Left kidney (tissue), 8 donors: ENCODE measurements at places on chromosomes 3 and 15. TPM values are rescaled to one million over a fixed set of nuclear protein-coding genes. Genes with fewer than 3 reads are reported as not detected.
A peak's percentile ranks its signal among the peaks of the same experiment; 100 is the strongest.

DNA sequence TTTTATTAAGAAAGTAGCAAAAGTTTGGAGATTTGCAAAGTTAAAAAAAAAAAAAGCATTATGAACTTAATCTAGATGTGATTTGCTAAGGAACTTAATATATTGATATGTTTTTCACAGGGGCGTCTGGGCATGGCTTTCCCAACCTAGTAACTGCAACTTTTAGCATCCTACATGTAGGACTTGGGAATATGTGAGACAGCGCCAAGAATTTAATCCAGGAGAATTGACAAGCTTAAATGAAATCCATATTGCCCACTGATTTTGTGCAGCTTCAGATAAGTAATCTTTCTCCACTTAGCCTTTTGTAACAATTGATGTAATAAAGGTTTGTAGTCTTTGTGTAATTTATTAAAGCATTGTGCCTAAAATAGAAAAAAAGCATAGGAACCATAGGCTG lies 982 bp upstream of the GABPB1 start:
- peak; percentile 21 for DNase-seq

GRCh38 chr15:41603941-41604911 lies 45.2 kb downstream of the TYRO3 start:
- DNase-seq: peak; percentile 63

GRCh38 chr3:156525808-156526207 lies 29.1 kb downstream of the SSR3 start:
- no peak for DNase-seq

DCLK3 gene
- polyA plus RNA-seq: 0.86 TPM

SATB1 gene
- polyA plus RNA-seq: 44.0 TPM

LTK gene
- 1.7 TPM for polyA plus RNA-seq

GRCh38 chr3:151351219-151351618 lies 21.9 kb upstream of the P2RY13 start:
- no peak for DNase-seq

GRCh38 chr3:71672807-71673206 lies 52.4 kb downstream of the EIF4E3 start:
- DNase-seq: no peak

GRCh38 chr3:176920766-176921160 lies 276.5 kb downstream of the TBL1XR1 start:
- DNase-seq: peak; percentile 46

- DNase-seq: no peak
Measured at GRCh38 chr15:28022961-28023360, 76.2 kb downstream of the OCA2 start.

DNA sequence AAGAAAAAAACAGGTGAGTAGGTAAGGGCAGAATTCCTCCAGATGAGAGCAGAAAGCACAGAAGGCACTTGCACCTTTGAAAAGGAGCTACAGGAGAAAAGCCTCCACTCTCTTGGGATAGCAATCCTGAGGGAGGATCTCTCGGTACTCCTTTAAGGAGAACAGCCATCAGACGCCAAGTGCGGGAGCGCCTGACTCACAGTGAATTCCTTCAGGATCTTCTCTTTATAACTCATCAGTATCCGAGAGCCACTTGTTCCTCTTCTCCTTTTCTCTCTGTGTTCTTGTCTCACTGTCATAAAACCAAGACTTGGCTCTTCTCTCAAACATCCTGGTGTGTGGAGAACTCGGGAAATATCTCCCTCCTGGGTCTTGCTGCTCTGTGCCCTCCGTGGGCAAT lies 10.1 kb upstream of the GOLGA8J start:
- no peak for DNase-seq

DNA sequence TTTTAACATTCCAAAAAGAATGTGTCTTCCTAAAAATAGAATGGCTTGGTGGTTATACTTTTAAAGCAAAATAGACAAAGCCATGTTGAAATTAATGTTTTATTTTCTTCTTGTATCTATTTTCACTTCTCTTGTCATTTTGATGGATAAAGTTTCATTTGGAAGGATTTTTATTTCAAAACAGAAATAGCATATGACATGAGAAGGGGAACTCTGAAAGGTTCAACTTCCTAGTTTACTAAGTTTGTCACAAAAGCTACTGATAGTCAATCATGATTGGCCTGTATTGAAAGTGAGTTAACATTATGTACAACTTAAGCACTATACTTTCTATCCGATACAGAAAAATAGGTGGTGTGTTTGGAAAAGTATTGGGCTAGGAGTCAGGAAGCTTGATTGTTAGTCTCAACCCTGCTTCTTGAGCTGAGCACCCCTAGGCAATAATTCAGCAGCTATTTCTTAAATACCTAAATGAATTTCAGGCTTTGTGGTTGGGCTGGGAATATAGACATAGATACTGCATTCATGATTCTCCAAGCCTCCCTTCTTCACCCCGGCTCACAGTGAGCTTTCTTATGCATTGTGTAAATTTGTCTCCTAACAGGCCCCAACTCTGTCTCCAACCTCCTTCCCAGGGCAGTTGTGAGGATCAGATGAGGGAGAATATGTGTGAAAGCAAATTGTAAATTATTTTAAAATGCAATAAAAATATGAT lies 46.9 kb upstream of the CSPG4 start:
- DNase-seq: no peak

- no peak for DNase-seq
Measured at GRCh38 chr3:124762661-124763011, 32.4 kb downstream of the UMPS start.

DNA sequence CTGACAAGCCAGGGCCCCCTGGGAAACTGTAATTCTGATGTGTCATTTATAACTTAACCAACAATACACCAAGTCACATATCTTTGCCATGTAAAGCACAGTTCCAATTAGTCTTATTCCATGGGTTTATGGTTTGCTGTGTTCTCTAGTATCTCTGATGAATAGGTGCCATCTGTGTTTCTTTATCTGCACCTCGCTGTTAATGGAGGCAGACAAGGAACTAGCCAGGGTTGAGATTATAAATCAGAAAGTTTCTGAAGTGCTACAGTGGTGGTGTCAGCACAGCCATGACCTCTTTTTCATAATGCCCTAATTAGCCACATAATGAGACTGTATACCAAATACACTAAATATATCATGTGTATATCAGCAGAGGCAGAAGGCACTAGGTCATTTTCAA lies 866.4 kb downstream of the PLOD2 start:
- DNase-seq: no peak

CLDN11 gene
- 192 TPM for polyA plus RNA-seq

RTP1 gene
- polyA plus RNA-seq: not detected

DNA sequence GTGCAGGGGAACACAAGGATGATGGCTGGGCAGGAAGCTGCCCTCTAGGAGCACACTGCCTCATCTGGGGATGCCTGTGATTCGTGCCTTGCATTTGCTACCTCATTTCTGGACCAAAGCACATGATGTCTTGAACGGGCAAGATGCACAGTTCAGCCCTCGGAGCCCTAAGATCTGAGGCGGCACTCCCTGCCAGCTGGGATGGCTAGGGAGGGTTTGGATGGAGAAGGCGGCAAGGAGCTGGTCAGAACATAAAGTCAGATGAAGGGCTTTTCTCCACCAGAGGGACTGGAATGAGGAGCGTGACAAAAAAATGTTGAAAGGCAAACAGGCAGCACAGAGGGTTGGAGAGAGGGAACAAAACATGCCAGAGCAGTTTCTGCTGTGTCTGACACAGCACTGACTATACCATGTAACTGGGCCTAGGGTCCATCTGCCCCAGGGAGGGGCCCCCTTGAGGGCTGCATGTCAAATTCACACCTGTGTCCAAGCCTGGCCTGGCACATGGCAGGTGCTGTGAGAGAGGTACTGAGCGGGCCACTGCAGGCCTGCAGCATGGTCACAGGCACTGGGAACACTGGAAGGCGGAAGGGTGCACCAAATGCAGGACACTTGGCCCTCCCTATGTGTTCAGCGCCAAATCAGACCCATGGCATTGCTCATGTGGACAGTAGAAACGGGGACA lies 21.7 kb downstream of the TMEM43 start:
- DNase-seq: no peak

TMOD2 gene
- polyA plus RNA-seq: 5.7 TPM

GRCh38 chr3:17179381-17180205 lies 294.8 kb downstream of the PLCL2 start:
- no peak for DNase-seq

GRCh38 chr3:38314112-38314763 lies 32.1 kb downstream of the SLC22A14 start:
- no peak for DNase-seq

- no peak for DNase-seq
Measured at GRCh38 chr3:72769758-72770540, 78.3 kb downstream of the SHQ1 start.

- DNase-seq: no peak
Measured at GRCh38 chr15:77074350-77074749, 3.4 kb upstream of the TSPAN3 start.

GRCh38 chr3:143521803-143522202 lies 326.5 kb downstream of the SLC9A9 start:
- no peak for DNase-seq

- no peak for DNase-seq
Measured at GRCh38 chr15:91552555-91552954, 301.0 kb upstream of the SLCO3A1 start.

GRCh38 chr3:129621626-129622225 lies 15.2 kb upstream of the PLXND1 start:
- DNase-seq: no peak
